Activated CD4-positive, alpha-beta T cell treated with anti-CD3 and anti-CD28 coated beads, Interleukin-2, amount 50 U/mL, for 24 hours (primary cell): ENCODE measurements at places on chromosomes 7 and 10.

- DNase-seq, result no peak
Observed at GRCh38 chr10:3873728-3874461, 88.9 kb upstream of the KLF6 start.

GRCh38 chr10:68334672-68335467, 2.1 kb upstream of the PBLD start:
- DNase-seq, result no peak

DNA sequence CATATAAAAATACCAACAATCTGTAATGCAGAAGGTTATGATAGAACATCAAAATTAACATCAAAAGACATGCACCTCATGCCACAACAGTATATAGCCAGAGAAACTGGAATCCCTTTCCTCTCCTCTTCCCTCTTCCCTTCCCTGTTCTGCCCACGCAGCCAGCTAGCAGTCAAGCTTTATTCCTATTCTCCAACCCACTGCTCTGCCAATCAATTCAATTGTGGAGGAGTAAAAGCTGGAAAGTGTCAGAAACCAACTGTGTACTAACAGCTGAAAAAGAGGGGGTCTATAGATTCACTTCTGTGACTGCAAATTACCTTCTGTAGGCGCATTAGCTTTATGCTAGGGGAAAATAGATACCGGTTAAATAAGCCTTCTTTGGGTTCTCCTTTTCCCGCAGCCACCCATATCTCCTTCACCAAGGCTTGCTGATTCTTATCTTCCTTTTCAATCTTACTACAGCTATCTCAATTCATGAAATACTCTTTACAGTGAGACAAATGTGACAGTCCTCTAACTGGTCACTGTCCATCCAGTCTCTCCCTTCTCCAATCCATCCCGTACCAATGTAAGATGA, 16.3 kb downstream of the ABI1 start:
- no peak for DNase-seq

DNA sequence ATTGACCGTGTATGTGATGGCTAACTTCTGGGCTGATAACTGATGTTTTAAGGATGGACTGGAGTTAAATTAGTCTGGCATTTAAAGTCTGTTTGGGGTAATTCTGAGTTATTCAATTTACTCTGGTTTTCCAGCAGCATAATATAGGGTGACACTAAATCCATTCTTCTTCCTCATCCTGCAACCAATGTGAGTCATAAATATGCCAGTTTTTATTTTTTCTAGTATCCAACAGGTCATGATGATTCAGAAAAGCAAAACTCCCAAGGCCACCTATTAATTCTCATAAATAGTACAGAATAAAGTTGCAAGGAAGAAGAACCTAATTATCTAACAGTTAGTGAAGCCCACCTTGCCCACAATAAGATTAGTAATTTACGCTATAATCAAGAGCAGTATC, 7.5 kb upstream of the EPHB6 start:
- no peak for DNase-seq

GRCh38 chr7:118129041-118129795, 54.7 kb upstream of the LSM8 start:
- no peak for DNase-seq

DNA sequence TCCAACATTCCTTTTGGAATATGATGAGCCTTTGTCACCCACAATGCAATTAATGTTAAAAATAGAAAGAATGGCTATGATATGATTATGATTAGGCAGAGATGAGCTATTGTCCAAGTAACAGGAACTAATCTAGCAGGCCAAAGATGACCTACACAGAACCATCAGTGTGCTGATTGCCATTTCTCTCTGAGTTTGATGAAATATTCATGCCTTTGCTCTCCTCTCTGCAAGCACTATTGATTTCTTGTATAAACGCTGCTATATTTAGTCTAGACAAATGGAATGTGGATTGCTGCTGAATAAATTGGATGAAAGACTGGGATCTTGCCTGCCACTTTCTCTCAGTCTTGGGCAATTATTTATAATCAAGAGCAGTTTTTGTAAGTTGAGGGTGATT, 85.4 kb downstream of the HDAC9 start:
- no peak for DNase-seq

DNA sequence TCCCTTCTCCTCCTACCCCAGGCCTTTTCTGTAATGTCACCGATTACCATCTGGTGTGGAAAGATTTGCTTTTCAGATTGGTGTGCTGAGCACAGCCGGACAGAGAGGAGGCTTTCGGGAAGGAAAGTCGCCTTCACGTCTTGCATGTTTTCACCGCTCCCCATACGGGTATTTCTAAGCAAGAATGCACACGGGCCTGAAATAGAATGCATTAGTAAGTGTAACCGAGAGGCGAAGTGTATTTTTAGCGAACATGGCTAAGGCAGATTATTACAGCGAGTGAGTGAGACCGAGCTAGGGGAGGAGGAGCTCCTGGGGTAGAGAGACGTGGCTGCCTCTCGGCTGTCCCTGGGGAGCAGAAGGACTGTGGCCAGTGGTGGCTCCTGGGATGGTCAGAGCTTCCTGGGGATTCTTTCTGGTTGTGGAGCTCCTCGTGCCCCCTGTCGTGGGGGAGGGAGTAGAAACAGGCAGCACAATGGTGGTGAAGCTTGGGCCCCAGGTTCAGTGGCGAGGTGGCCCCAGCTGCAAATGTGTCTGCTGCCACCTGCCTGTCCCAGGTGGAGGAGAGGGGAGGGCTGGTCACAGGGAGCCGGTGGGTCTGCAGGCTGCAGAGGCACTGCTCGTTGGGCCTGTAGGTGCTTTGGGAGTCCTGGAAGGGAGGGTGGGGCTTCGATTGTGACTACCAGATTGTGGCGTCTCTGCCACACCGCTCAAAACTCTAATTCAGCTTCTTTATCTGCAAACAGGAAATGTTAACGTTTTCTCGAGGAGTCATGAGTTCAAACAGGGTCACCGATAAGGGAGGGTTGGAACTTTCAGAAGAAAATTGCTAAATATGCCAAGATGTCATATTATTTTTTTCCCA, 135.8 kb downstream of the CAMK1D start:
- DNase-seq, result no peak

DNA sequence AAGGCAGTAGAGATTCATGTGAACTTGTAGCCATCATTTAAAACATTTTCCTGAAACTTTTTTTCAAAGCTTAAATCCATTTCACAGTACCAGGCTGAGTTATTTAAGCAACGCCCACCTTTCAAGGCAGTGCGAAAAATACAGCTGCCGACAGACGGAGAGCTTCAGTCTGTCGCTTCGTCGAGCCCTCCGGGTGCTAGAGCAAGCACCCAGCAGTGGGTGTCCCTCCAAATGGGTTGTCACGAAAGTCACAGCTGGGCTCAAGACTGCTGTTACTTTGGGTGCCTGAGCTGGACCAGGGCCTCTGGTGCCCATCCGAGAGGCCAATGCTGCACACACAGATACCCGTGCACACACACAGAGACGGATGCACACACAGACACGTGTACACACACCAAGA, 135.6 kb downstream of the TCERG1L start:
- DNase-seq, result no peak

- no peak for DNase-seq
Observed at GRCh38 chr7:129689995-129690581, 78.6 kb downstream of the NRF1 start.

DNA sequence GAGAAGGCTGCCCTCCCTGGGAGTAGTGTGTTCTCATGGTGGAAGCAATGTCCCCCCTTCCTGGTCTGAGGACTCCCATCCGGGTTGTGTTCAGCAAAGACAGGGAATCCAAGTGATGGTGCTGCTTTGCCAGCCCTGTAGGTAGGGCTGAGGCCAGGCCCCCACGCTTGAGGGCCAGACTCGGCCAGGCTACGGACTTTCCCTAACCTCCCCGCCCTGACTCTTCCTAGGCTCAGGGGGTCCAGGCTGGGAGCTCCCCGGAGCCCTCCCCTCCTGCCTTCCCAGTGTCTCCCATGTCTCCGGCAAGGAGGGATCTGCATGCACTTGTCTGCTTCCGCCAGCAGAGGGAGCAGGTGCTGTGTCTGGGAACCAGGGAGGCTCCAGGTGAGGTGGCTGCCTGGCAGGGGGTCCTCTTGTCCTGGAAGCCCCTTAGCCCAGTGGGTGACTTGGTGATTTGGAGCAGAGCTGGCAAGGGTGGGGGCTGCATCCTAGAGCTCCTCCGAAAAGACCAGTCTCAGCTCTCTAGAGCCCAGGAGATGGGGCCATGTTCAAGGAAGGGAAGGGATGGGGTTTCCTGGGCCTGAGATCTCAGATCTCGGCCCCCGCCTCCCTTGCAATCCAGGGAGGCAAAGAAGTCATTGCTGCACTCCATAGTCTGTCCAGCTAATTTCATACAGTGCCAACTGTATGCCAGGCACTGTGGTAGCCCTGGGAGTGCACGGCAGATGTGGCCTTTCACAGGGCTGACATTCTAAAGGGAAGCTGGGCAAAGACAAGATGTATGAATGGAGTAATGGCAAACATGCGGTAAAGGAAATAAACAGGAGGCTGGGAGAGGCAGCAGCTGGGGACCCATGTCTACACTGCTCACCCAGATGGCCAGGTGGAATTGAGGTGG, 20.3 kb upstream of the SFRP5 start:
- peak; percentile 65 for DNase-seq

- no peak for DNase-seq
Observed at GRCh38 chr10:47030191-47030703, 119.0 kb downstream of the PTPN20 start.

DNA sequence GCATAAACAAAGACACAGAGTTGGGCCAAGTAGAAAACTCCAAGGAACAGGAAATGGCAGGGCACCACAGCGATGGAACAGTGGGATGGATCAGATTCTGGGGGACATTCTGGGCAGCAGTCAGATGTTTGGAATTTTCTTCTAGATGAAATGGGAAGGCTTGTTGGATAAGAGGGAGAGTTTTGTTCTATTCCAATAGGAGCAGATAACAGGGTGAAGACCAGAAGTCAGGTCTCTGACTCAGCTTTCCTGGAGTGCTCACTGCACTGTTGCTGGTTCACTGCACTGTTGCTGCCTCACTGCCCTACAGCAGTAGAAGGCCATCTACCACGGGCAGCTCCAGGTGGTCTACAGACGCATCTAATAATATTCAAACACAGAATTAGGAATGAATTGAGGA, 135.6 kb downstream of the ATE1 start:
- no peak for DNase-seq

- DNase-seq, result no peak
Observed at GRCh38 chr7:129136887-129137642, 7.4 kb upstream of the TSPAN33 start.
